ENCODE measurements at places on chromosomes 12 and 14. TPM values are rescaled to one million over a fixed set of nuclear protein-coding genes. Genes with fewer than 3 reads are reported as not detected.

GRIP1 gene
- total RNA-seq, result 0.51 TPM

ADGRD1 gene
- total RNA-seq, result 1.1 TPM

KLRG1 gene
- 3.9 TPM for total RNA-seq

FGFR1OP2 gene
- total RNA-seq, result 64.3 TPM

BCL7A gene
- total RNA-seq, result 75.6 TPM

VDR gene
- total RNA-seq, result 0.53 TPM

DNA sequence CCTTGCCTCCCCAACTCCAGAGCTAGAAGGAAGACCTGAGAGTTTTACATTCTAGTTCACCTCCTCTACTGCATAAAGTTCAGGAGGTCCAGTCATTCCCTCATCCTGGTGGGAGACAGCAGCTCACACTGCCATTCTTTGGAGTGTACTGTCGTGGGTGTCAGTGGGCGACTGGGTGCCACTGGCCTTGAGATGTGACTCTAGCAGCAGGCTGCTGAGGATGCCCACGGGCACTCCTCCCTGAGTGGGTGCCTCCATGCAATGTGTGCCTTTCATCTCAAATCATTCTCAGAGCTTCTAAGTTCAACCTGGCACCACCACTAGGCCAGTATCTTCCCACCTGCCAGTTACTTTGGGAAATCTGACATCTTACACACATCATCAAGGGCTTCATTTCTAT lies 12.5 kb downstream of the RFX4 start:
- no peak overlapping the region for H3K27ac ChIP-seq
- H3K36me3 ChIP-seq, result no peaks in the 10 kb centered on the region
- H3K27me3 ChIP-seq, result peaks cover 9% of the 10 kb centered on the region
- H3K4me3 ChIP-seq, result no peak overlapping the region

DNA sequence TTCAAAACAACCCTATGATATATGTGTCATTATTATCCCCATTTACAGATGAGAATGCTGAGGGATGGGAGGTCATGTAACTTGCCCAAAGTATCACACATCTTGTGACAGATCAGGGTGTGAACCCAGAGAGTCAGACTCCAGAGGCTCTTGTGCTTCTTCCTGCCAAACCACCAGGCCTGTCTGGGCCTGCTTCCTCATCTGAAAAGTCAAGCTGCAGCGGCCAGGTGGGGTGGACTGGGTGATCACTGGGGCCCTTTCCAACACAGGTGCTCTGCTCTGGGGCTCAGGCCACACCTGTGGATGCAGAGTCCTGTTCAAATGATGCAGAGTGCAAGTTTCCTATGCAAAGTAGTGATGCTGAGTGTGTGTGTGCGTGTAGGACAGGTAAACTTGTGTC lies 26.7 kb downstream of the TSPAN11 start:
- DNase-seq, result no peak
- H3K4me3 ChIP-seq, result no peak overlapping the region
- H3K36me3 ChIP-seq, result no peaks in the 10 kb centered on the region
- no peaks in the 10 kb centered on the region for H3K27me3 ChIP-seq

- no peaks in the 10 kb centered on the region for H3K27me3 ChIP-seq
- DNase-seq, result no peak
- H3K4me3 ChIP-seq, result no peak overlapping the region
- H3K36me3 ChIP-seq, result no peaks in the 10 kb centered on the region
- H3K27ac ChIP-seq, result no peak overlapping the region
Observed at GRCh38 chr12:96343347-96343954, 56.8 kb downstream of the CDK17 start.

- H3K4me1 ChIP-seq, result no peaks in the 10 kb centered on the region
- H3K27ac ChIP-seq, result no peak overlapping the region
- no peaks in the 10 kb centered on the region for H3K36me3 ChIP-seq
Observed at GRCh38 chr12:70966046-70966445, 45.5 kb upstream of the PTPRR start.

DNA sequence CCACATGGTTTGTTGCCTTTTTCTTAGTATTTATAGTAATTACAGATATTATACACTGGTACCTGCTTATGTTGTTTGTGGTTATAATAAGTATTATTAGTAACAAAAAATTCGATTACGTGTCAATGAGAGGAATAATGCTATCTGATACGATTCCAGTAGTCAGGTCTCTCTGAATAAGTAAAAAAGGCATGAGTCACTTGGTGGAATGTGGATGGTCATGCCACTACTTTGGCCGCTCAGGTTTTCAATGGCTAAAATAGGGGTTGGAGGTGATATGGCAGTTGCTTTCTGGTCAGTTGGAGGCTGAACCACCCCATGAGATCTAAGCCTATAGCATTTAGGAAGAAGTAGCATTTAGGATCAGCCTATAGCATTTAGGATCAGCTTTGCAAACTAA lies 255.9 kb downstream of the NPAS3 start:
- no peak overlapping the region for H3K4me3 ChIP-seq
- H3K36me3 ChIP-seq, result no peaks in the 10 kb centered on the region
- no peaks in the 10 kb centered on the region for H3K27me3 ChIP-seq
- no peak overlapping the region for H3K27ac ChIP-seq
- no peaks in the 10 kb centered on the region for H3K4me1 ChIP-seq

DNA sequence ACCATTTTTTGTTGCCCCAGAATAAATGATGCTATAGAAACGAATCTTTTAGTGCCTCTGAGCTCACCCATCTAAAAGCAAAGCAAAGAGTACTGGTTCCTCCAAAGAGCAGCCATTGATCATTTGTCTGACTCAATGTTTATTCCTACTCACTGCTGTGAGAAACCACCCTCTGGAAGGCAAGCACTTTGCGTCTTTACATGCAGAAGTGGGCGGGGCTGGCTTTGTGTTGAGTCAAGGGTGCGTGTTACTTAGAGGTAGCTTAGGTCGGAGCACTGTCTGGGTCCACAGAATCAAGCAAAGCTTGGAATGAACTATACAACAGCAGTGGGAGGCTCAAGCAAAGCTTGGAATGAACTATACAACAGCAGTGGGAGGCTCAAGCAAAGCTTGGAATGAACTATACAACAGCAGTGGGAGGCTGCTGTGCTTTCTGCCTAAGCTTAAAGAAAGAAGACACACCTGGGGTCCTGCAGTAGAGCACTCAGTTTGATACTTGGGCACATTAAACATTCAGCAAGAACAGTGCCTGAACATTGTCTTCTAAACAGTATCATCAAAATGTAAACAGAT lies 77.2 kb upstream of the PRICKLE1 start:
- H3K4me3 ChIP-seq, result no peak overlapping the region
- no peak overlapping the region for H3K27ac ChIP-seq
- H3K4me1 ChIP-seq, result no peaks in the 10 kb centered on the region
- DNase-seq, result no peak
- H3K27me3 ChIP-seq, result no peaks in the 10 kb centered on the region

DNA sequence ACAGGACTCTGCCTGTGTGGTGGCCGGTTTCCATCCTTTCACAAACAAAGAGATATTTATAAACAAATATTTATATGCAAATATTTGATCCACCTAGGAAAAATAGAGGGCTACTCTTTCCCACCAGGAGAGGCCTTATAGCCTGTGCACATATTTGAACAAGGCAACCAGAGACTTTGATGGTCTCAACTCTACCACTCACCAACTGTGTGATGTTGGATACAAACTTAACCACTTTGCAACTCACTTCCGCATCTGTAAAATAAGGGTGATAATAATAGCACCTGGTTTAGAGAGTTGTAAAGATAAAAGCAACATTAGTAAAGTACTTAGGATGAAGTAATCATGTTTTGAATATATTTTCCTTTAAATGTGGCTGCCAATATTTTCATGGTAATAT lies 1.5 kb upstream of the CLEC12A start:
- no peaks in the 10 kb centered on the region for H3K4me1 ChIP-seq
- H3K27ac ChIP-seq, result no peak overlapping the region

DNA sequence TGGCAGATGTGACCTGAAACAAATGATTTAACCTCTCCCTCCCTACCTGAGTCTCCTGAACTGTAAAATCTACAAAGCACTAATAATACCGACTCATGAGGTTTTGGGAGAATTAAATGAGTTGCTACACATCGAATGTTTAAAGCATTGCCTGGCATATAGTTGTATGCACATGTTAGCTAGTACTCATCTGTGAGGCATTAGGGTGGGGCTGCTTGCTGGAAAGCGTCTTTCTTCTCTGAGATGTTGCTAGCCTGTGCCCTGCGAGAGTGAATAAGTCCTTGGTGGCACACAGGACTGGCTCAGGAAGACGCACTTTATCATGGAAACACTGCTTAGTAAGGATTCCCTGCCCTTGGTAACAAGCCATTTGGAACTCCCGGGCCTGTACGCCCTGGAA lies 6.1 kb downstream of the RAPGEF3 start:
- no peak for DNase-seq
- no peak overlapping the region for H3K4me3 ChIP-seq
- no peaks in the 10 kb centered on the region for H3K27me3 ChIP-seq
- peaks cover 40% of the 10 kb centered on the region for H3K4me1 ChIP-seq
- no peaks in the 10 kb centered on the region for H3K36me3 ChIP-seq

DNA sequence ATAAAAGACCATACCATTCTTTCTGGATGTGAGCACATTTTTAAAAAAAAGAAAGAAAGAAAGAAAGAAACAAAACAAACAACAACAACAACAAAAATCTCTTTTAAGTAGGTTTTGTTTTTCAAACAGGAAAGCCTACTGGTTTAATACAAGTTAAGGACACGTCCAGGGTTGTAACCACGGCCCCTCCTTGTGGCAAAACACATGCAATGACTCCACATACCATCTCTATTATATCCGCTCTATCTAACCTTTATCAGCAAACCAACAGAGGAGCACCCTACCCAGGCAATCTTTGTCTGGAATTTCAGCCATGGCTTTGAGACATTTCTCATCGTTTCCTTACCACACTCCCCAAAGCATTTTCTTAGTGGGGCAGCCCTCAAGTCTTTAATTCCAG lies 360.5 kb upstream of the TMPO start:
- H3K4me3 ChIP-seq, result no peak overlapping the region
- no peaks in the 10 kb centered on the region for H3K4me1 ChIP-seq
- H3K27ac ChIP-seq, result no peak overlapping the region
- no peaks in the 10 kb centered on the region for H3K36me3 ChIP-seq

DNA sequence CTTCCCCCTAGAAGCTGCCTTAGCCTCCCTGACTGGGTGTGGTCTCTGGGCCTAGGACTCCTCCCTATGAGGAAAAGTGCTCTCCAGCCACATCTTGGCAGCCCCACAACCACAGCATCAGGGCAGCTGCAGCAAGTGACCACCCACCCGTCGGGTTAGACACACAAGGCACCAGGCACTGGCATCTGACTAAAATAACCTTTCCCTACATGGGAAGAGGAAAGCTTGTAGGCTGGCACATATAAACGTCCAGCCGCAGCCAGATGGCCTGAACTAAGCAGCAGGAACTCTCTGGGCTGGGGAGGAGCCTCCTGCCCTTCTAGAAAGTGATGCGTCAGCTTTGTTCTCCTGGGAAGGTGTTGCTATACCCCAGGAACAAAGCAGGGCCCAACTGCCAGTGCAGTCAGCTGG lies 328.7 kb downstream of the DPF3 start:
- no peaks in the 10 kb centered on the region for H3K36me3 ChIP-seq
- no peaks in the 10 kb centered on the region for H3K27me3 ChIP-seq
- peaks cover 22% of the 10 kb centered on the region for H3K4me1 ChIP-seq
- no peak overlapping the region for H3K27ac ChIP-seq
- DNase-seq, result no peak

GRCh38 chr14:68135566-68135965 lies 316.0 kb downstream of the RAD51B start:
- H3K27me3 ChIP-seq, result no peaks in the 10 kb centered on the region
- H3K4me1 ChIP-seq, result no peaks in the 10 kb centered on the region
- no peak overlapping the region for H3K4me3 ChIP-seq
- DNase-seq, result no peak
- no peak overlapping the region for H3K27ac ChIP-seq

GRCh38 chr12:113159937-113160336 lies 10.4 kb downstream of the CFAP73 start:
- H3K4me1 ChIP-seq, result peaks cover 5% of the 10 kb centered on the region
- H3K4me3 ChIP-seq, result no peak overlapping the region
- DNase-seq, result no peak
- H3K36me3 ChIP-seq, result no peaks in the 10 kb centered on the region

- DNase-seq, result no peak
- no peaks in the 10 kb centered on the region for H3K4me1 ChIP-seq
- no peak overlapping the region for H3K4me3 ChIP-seq
- H3K27me3 ChIP-seq, result no peaks in the 10 kb centered on the region
- no peak overlapping the region for H3K27ac ChIP-seq
Observed at GRCh38 chr14:102500158-102500662, 9.4 kb downstream of the ANKRD9 start.

GRCh38 chr12:105570944-105571343 lies 240.5 kb downstream of the C12orf75 start:
- H3K4me1 ChIP-seq, result no peaks in the 10 kb centered on the region
- DNase-seq, result no peak
- H3K27me3 ChIP-seq, result no peaks in the 10 kb centered on the region
- no peak overlapping the region for H3K27ac ChIP-seq
- no peaks in the 10 kb centered on the region for H3K36me3 ChIP-seq

DNA sequence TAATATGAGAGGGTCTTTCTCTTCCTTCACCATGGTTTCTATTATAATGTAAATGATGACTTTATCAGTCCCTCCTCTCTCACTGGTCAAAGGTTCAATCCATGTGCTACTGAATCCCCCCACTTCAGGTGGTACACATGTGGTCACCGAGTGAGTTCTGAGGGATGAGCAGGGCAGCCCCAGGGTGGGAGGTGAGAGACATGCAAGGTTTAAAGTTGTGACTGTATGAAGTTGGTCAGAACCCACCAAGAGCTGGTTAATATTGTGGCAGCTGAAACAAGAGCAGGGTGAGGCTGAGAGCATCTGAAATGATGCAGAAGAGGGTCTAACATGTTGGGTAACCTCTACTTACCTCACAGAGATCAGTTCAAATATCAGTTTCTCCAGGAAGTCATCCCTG lies 444.7 kb upstream of the FBXO33 start:
- no peaks in the 10 kb centered on the region for H3K4me1 ChIP-seq
- no peak for DNase-seq
- no peaks in the 10 kb centered on the region for H3K36me3 ChIP-seq
- H3K27ac ChIP-seq, result no peak overlapping the region
- H3K27me3 ChIP-seq, result no peaks in the 10 kb centered on the region
- H3K4me3 ChIP-seq, result no peak overlapping the region

GRCh38 chr12:25745281-25745680 lies 192.2 kb upstream of the LMNTD1 start:
- H3K36me3 ChIP-seq, result no peaks in the 10 kb centered on the region
- no peak overlapping the region for H3K4me3 ChIP-seq
- H3K4me1 ChIP-seq, result no peaks in the 10 kb centered on the region
- no peaks in the 10 kb centered on the region for H3K27me3 ChIP-seq
- no peak for DNase-seq
- no peak overlapping the region for H3K27ac ChIP-seq

DNA sequence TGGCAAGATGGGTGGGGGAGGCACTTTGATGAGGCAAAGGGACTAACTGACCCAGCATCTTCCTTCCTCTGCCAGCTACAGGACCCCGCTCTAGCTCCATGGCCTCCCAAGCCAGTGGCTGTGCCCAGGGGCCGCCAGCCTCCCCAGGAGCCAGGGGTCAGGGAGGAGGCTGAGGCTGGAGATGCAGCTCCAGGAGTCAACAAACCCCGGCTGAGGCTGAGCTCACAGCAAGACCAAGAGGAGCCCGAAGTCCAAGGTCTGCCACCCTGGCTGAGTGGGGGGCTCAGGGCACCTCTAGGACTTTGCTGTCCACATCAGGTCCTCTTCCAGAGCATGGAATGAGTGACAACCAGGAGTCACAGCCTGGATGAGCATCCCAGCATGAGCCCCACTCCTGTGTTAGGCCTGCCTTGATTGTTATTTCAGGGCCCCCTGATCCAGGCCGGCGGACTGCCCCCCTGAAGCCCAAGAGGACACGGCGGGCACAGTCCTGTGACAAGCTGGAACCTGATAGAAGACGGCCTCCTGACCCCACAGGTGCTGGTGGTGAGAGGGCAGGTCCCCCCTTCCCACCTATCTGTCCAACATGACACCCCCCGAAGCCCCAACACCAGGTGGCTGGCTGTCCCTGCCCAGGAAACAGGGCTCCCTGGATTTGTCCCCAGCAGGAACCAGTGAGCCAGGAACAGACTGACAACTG lies 2.5 kb upstream of the CPNE6 start:
- DNase-seq, result no peak
- H3K36me3 ChIP-seq, result no peaks in the 10 kb centered on the region
- H3K27me3 ChIP-seq, result no peaks in the 10 kb centered on the region

Measured in B cell (primary cell).